ENCODE measurements at places on chromosomes 6 and 20.

GRCh38 chr6:56959094-56959493 lies 4.2 kb downstream of the BEND6 start:
- no peak for DNase-seq

DNA sequence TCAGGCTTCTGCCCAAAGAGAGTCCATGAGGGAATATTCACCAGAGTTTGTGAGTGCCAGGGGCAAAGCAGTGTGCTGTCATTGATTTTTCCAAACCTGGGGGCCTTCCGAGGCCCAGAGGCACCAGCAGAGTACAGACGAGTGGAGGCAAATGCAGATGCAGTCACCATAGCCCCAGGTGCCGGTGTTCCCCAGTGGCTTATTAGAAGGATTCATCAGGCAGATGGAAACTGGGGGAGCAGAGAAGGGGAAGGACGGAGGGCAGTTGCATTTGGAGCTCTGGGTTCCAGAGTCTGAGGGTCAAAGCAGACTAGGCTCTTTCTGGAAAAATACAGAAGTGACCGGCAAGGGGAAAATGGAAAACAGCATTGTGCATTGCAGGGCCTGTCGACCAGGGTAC lies 184.2 kb downstream of the ANKRD60 start:
- no peak for DNase-seq

DNA sequence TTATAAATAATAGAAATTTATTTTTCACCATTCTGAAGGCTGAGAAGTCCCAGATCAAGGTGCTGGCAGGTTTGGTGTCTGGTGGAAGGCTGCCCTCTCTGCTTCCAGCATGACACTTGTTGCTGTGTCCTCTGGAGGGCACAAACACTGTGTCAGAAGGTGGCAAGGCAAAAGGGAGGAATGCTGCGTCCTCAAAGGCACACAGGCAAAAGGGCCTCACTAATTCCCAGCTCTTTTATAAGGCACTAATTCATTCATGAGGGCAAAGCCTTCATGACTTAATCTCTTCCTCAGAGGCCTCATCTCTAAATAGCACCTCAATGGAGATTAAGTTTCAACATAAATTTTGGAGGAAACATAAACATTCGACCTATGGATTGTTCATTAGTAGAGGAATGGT lies 209.5 kb upstream of the SMLR1 start:
- DNase-seq: no peak

- DNase-seq: no peak
Measured at GRCh38 chr6:150747155-150747554, 118.3 kb upstream of the MTHFD1L start.

DNA sequence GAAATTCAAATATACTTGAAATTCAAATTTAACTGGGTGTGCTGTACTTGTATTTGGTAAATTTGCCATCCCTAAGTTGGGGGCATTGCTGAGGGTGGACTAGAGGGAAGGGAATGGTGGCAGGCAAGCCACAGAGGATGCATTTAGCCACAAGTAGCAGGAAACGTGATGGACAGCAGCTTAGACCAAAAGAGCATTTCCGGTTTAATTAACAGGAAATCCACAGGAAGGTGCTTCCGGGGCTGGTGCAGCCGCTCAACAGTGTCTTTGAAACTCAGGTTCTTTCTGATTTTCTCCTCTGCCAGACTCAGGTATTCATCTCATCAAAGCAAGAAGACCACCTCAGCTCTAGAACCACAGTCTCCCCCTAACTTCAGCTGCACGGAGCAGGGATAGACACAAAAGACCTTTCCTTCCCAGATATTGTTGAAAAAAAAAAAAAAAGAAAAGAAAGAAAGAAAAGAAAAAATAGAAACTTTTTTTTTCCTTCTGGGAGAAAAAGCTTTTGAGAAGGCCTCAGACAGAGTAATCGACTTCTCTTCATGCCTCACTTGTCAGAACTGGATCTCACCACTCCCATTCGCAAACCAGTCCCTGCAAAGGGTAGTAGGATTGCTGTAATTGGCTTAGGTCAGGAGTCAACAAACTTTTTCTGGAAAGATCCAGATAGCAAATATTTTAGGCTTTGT lies 8.0 kb upstream of the BCAS1 start:
- DNase-seq: no peak

DNA sequence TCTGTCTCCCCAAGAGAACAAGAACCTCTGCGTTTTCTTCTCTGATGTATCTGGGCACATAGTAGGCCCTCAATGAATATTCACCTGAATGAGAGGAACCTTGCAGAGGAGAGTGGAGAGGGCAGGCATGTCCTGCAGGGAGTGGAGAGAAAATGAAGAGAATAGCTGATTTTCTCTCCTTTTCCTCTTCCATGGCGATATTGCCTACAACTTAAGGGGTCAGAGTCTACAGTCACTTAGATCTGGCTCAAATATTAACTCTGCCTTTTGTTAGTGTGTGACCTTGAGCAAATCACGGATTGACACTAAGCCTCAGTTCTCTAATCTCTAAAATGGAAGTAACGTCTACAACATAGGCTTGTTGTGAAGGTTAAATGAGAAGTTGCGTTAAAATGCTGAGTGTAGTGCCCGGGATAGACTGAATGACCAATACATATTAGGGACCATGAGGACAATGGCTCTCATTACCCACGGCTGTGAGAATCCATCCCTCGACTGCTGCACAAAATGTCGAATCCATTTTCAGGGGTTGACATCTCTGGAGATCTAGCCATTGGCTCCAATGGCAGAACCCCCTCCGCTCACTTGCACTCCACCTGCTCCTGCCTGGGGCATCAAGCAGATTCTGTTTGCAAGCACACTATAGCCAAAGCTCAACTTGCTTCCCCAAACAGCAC lies 14.8 kb downstream of the CD83 start:
- DNase-seq: no peak

GRCh38 chr6:21501021-21501354 lies 92.6 kb upstream of the SOX4 start:
- DNase-seq: no peak

- DNase-seq: no peak
Measured at GRCh38 chr6:29747688-29748250, 24.5 kb downstream of the HLA-F start.

GRCh38 chr20:39751557-39752137 lies 789.5 kb downstream of the DHX35 start:
- DNase-seq: no peak

DNA sequence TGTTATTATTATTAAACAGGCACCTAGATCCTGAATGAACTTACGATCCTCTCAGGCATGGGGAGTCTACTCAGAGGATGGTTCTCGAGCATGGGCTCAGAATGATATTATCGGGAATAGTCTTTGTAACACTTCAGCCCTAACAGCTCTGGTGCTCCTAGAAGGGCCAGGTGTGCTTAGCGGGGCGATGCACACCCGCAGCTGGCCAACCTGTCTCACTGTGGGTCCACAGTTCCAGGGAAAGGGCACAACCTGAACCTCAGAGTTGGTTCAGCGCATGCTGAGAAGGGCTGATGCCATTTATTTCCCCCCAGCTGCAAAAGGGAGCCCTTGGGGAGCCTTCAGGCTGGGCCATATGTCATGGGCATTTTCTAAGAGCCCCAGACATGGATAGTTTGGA lies 26.2 kb downstream of the RRAGD start:
- DNase-seq: no peak

GRCh38 chr6:50716899-50717509 lies 3.7 kb downstream of the TFAP2D start:
- no peak for DNase-seq

DNA sequence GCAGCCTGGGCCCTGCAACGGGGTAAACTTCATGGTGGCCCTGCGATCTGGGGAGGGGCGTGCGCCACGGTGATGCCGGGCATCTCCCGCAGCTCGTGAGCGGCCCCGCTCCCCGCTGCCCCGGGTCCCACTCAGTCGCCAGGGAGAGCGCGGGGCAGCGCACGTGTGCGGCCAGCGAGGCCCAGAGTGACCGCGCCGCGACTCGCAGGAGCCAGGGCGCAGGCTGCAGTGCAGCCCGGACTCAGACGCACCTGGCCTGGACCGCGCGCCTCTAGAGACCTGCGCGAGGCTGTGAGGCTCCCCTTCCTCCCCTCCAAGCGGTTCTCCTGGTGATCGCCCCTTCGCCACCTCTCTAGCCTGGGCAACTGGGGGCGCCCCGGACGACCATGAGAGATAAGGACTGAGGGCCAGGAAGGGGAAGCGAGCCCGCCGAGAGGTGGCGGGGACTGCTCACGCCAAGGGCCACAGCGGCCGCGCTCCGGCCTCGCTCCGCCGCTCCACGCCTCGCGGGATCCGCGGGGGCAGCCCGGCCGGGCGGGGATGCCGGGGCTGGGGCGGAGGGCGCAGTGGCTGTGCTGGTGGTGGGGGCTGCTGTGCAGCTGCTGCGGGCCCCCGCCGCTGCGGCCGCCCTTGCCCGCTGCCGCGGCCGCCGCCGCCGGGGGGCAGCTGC lies 652 bp downstream of the BMP6 start:
- no peak for DNase-seq

Data from Ammon's horn (tissue), 1 donor.